ENCODE measurements at places on chromosomes 2 and 18.
A peak's percentile ranks its signal among the peaks of the same experiment; 100 is the strongest.

- no peak for DNase-seq
- no peaks in the 10 kb centered on the region for H3K4me1 ChIP-seq
- no peaks in the 10 kb centered on the region for H3K27me3 ChIP-seq
- no peak overlapping the region for H3K4me3 ChIP-seq
Observed at GRCh38 chr2:156589381-156590079, 153.4 kb downstream of the GPD2 start.

DNA sequence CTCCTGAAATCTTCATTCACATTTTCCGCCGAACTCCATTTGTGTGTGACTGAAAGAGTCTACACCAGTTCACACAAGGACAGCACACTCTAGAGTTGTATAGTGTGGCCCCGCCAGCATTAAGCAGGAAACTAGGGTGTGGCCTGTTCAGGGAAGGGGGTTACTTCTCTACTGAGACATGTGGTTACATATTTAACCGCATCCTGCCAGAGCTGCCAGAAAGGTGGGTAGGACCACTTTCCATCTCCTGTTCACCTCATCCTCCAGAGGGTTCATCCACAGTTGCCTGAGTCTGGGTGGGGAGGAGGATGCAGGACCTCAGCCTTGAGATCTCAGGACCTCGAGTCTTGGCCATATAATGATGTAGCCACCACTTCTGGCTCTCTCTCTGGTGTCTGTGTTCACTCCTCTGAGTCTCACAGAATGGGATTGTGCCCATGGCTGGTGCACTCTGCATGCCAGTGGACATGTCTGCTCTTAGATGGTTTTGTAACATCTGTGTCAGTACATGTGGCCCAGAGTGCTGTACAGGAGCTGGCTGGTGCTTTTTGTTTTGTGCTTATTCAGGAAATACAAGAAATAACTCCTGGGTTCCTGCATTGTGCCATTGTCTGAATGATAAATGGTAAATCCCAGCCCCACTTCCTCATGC is 7.7 kb upstream of the SP140L start:
- peak overlapping the region; percentile 52 for H3K27ac ChIP-seq
- no peak overlapping the region for H3K4me3 ChIP-seq
- H3K36me3 ChIP-seq: no peaks in the 10 kb centered on the region
- no peaks in the 10 kb centered on the region for H3K27me3 ChIP-seq
- DNase-seq: peak; percentile 33
- peaks cover 39% of the 10 kb centered on the region for H3K4me1 ChIP-seq

GRCh38 chr2:168434146-168434545 is 21.9 kb upstream of the CERS6 start:
- no peaks in the 10 kb centered on the region for H3K4me1 ChIP-seq
- no peaks in the 10 kb centered on the region for H3K36me3 ChIP-seq
- no peak overlapping the region for H3K27ac ChIP-seq
- no peak overlapping the region for H3K4me3 ChIP-seq
- H3K27me3 ChIP-seq: no peaks in the 10 kb centered on the region

DNA sequence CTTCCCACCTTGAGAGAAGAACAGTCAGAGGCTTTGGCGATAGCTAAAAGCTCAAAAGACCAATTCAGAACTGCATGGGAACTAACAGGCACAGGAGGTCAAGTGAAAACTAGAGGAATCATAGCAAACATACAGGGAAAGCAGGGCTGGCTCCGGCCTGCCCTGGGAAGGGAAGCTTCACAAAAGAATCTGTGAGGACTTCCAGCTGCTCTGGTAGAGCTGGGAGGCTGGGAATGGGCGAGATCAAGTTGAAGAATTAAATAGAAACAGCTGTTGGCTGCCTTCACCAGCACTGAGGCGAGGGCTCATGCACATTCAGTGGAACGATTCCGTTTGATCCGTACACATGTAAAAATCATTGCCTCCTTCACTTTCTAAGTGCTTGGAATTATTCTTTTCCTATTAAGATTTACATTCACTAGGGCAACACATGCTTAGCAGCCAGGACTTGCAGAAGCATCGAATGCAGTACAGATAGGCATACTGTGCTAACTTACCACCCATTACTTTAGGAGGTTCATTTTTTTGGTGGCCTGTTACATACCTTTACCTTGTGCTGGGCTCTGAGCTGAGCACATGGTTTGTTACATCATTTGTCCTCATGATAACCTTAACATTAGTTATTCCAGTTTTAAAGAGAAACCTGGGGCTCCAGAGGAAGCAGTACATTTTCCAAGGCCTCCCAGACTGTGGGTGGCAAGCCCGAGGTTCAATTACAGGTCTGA is 125.4 kb upstream of the RNF152 start:
- no peak overlapping the region for H3K4me3 ChIP-seq
- no peaks in the 10 kb centered on the region for H3K27me3 ChIP-seq
- no peaks in the 10 kb centered on the region for H3K4me1 ChIP-seq
- DNase-seq: no peak
- H3K27ac ChIP-seq: no peak overlapping the region

DNA sequence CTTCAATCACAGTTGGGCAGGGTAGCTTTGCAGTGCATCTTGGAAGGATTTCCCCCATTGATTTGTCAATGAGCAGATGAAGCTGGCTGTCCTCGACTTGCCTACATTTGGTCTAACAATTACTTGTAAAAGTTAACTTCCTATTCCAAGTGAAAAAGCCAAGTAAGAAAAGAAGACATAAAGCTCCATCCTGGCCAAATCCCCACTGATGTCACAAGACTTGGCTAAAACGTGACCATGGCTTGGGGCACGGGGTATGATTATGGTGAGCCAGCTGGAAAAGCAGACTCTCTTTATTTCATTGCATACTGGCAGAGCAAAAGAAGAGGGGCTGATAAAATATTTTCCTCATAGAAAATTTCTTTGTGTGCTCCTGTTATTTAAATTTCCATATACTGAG is 25.4 kb upstream of the PID1 start:
- H3K27ac ChIP-seq: no peak overlapping the region
- no peaks in the 10 kb centered on the region for H3K27me3 ChIP-seq
- no peaks in the 10 kb centered on the region for H3K4me1 ChIP-seq
- no peak for DNase-seq
- H3K36me3 ChIP-seq: no peaks in the 10 kb centered on the region

DNA sequence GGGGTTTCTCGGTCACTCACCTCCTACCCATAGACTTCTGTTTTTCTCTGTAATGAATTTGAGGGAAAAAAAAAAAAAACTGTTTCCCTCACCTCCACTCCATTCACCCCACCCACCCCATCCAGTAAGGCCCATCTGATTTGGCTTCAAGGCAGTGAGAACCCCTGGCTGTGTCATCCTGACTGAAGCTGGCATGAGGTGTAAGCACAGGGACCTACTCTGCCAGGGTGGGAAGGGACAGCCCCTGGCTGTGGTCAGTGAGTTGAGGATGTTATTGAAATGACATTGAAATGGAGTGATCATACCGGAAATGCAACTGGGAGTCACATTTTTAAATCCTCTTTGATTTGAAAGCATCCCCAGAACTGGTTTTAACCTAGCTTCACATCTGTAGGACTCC is 19.1 kb upstream of the BCL2L11 start:
- H3K36me3 ChIP-seq: no peaks in the 10 kb centered on the region
- no peak overlapping the region for H3K4me3 ChIP-seq
- H3K27me3 ChIP-seq: no peaks in the 10 kb centered on the region
- no peaks in the 10 kb centered on the region for H3K4me1 ChIP-seq

DNA sequence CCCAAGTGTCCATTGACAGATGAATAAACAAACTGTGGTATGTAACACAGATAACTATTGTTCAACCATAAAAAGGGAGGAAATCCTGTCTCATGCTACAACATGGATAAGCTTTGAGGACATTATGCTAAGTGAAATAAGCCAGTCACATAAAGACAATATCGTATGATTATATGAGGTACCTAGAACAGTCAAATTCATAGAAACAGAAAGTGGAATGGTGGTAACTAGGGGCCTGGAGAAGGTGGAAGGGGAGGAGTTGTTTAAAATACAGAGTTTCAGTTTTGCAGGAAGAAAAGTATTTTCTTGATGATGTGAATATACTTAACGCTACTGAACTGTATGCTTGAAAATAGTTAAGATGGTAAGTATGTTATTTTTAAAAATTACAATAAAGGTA is 304.6 kb upstream of the CXCR4 start:
- no peaks in the 10 kb centered on the region for H3K27me3 ChIP-seq
- H3K4me3 ChIP-seq: no peak overlapping the region
- no peaks in the 10 kb centered on the region for H3K36me3 ChIP-seq
- no peak overlapping the region for H3K27ac ChIP-seq

DNA sequence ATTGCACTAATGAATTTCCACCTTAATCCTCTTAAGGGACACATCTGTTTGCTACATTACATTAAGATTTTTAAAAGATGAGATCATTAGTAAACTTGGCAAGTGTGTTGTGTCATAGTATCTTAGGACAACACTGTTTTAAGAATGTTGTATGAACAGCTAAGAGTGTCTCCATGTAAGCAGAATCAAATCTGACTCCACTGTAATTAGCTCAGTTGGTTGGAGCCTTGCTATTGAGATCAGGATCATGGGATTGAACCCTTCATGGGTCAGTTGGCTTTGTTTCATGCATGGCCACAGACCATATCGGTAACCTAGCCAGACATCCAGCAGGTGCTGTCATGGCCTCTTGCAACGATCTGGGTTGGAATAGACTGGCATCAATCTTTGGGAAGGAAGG is 5.2 kb downstream of the FHOD3 start:
- DNase-seq: no peak
- peaks cover 3% of the 10 kb centered on the region for H3K4me1 ChIP-seq

DNA sequence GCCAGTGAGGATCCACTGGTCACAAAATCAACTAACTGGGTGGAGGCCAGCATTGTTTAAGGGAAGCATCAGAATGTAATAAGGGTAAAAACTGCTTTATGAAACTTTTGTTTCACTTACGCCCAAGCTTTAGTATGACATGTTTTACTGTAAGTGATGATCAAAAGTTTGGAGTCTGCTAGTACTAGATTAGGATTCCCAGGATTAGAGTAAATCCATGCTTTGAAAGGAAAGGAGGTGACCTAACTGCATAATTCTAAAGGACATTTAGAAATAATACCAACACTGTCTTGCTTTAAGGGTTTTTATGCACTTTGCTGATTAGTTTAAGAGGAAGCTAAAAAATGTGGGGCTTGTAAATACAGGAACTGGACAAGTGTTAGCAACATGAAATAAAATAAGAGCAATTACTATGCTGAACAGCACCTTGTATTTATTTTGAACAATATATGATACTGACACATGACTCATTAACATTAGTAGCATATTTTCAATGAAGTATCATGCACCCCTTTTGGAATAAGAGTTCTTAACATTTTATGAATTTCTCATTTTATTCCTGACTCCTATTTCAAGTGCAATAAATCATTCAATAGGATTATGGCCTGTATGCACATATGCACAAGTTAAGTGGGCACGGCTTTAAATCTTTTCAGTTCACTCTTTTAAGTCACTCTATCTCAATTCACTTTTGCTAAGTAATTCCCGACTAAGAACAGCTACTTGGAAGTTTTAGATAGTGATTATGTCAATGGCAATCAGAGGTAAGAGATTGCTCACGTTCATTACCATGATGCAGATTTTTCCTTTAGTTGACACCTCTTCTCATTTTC is 62.5 kb downstream of the STK39 start:
- H3K27me3 ChIP-seq: no peaks in the 10 kb centered on the region
- no peak overlapping the region for H3K27ac ChIP-seq
- H3K4me1 ChIP-seq: no peaks in the 10 kb centered on the region
- H3K4me3 ChIP-seq: no peak overlapping the region

- no peak for DNase-seq
- H3K4me3 ChIP-seq: no peak overlapping the region
- H3K4me1 ChIP-seq: no peaks in the 10 kb centered on the region
- no peaks in the 10 kb centered on the region for H3K27me3 ChIP-seq
- no peak overlapping the region for H3K27ac ChIP-seq
- no peaks in the 10 kb centered on the region for H3K36me3 ChIP-seq
Observed at GRCh38 chr18:21163647-21164547, 52.3 kb upstream of the ROCK1 start.

DNA sequence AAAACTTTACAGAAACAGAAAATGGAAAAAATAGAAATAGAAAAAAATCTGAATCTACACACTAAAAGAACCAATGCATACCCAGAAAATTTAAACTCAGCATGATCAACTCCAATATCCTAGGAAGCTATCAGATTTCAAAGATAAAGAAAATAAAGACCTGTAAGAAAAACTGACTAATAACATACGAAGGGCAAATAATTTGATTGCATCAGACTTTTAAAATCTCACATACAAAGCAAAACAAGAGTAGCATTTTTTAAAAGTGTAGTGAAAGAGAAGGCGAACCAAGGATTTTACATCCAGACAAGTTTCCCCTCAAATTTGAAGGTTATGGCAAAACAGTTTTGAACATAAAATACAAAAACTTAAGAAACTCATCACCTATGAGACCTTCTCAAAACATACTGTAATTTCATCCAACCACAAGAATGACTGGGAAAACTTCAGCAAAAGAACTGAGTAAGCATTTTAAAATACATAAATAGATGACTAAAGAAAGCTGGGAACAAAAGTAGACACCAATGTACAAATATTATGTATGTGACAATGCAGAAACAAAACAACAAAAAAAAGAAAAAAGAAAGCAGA is 54.8 kb downstream of the NBAS start:
- no peak overlapping the region for H3K4me3 ChIP-seq
- H3K27ac ChIP-seq: no peak overlapping the region
- no peaks in the 10 kb centered on the region for H3K4me1 ChIP-seq
- no peak for DNase-seq
- no peaks in the 10 kb centered on the region for H3K27me3 ChIP-seq
